Muscle of back (tissue), 13 donors: ENCODE measurements at places on chromosomes 16 and 17. TPM values are rescaled to one million over a fixed set of nuclear protein-coding genes. Genes with fewer than 3 reads are reported as not detected.

DNA sequence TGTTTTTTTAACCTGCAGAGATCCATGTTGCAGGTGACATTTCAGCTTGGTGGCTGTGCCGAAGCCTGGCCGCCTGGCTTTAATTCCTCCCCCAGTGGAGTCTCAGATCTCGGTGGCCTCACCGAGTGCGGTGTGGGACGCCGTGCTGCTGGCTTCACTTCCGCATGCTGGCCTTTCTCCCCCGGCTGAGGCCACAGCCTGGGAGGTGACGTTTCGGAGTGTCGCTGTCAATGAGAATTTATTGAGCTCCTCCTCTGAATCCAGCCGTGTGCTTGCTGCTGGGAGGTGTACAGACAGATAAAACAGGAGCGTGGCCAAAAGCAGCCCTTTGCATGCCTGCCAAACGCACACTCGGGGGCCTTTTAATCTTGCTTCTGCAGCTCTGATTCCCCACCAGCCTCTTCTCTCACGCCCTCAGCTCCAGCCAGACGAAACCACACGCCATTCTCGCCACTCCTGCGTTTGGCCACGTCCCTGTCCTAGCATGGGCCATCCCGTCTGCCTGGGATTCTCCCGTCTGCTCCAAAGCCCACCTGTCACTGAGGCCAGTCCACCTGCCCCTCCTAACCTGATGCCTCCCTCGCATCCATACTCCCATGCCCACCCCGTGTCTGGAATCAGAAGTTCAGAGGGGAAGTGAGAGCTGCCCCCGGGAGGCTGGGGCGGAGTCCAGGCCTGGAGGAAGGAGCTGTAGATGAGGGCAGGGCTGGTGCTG, 3.6 kb downstream of the GSE1 start:
- DNase-seq, result peak; percentile 67

- peak; percentile 92 for DNase-seq
These were observed 49.7 kb downstream of the TUBD1 start for GRCh38 chr17:59842901-59843652.

DNA sequence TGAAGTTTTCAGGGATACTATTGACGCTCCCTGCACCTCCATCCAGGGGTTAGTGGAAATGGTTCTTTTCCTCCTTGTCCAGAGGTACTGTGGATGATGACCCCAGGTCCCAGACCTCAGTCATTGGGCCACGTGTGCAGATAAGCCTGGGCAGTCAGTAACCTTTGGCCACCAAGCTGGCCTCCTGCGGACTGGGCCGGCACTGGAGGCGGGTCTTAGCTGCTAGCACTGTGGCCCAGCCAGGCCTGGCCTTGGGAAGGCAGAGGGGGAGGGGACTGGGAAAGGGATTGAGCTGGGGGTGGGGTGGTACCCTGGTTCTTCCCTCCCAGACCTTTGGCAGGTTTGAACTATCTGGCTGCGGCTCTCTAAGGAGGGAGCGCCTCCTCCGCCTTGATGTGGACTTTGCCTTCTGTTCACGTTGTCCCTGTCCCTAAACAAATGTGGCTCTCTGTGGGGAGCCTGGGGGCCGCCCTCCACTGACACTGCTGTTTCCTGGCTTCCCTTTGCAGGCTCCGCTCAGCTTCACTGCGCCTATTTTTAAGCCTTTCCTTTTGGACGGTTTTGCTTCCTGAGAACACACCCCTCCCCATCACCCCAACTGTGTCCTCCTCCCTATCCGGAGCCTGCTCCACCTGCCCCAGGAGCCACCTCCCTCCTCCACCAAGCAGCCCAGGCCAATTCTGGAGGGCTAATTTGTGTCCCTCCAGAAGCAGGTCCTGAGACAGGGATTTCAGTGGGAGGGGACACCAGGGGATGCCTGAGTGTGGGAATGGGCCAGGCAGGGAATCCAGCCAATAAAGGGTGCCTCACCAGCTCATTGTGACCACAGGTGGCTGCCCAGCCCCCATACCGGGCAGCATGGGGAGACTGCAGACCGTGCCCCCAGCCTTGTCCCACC, 251.9 kb downstream of the SEC14L1 start:
- DNase-seq, result peak; percentile 75

GRCh38 chr16:27351989-27352388, 38.2 kb downstream of the IL4R start:
- no peak for DNase-seq

DNA sequence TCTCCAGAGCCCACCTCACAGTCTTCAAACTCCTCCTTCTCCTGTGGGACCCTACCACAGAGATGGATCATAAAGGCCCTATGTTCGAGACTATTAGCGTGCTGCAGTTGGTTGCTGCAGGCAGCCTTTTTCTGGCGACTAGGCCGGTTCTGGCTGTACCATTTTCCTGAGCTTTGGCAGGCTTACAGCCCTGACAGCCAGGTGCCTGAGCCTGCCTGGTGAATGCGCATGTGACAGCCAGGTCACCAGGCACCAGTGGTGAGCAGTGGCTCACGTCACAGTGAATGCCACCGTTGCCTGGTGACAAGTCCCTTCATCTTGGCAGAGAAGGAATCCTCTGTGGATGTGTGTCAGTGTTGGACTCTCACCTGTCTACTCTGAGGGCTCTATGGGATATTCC, 978.8 kb downstream of the KCNJ18 start:
- no peak for DNase-seq

GRCh38 chr17:4520060-4520893, 21.6 kb downstream of the SPNS2 start:
- no peak for DNase-seq

DNA sequence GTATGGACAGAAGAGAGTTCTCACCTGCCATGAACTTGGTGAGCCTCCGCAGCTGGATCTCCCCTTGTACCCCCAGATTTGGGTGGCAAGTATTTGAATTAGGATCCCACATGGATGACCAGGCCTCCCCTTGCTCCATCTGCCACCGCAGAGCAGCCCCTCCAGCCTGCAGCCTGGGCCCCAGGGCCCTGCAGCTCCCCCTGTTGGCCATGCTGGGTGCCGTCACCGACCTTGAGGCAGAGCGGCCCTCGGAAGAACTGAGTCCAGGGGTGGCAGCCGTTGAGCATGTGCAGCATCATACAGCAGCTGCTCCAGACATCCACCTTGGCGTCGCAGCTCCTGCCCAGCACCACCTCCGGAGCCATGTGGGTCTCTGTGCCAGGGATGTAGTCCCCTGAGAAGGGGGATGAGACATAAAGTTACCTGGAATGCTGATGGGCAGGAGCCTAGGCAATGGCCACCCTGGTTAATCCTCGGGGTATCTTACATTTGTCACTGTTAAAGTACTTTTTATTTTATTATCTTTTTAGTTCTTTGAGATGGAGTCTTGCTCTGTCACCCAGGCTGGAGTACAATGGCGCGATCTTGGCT, 9.0 kb upstream of the SPATA32 start:
- DNase-seq, result no peak

FBXL16 gene
- polyA plus RNA-seq, result 0.38 TPM

KRT40 gene
- polyA plus RNA-seq, result 10.7 TPM

DNA sequence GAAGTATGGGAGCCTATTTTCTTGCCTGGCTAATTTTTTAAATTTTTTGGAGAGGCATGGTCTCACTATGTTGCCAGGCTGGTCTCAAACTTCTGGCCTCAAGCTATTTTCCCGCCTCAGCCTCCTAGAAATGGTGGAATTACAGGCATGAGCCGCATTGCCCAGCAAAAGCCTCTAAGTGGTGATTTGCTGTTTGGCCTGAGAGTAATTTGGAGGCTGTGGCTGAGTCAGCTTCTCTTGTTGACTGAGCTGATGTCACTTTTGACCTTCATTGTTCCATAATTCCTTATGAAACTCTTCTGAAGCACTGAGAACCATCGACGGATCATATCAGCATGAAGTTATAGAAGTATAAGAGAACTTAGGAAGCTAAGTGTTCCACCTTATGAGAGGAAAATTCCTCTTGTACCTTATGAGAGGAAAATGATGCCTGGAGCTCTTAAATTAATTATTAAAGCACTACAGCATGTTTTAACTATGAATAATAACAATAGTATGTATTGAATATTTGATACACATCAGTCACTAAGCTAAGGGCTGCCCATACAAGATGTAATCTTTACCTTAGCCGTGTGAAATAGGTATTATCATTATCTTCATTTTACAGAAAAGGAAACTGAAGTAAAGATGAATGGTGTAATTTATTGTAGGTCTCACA, 220.8 kb upstream of the MON1B start:
- no peak for DNase-seq

DNA sequence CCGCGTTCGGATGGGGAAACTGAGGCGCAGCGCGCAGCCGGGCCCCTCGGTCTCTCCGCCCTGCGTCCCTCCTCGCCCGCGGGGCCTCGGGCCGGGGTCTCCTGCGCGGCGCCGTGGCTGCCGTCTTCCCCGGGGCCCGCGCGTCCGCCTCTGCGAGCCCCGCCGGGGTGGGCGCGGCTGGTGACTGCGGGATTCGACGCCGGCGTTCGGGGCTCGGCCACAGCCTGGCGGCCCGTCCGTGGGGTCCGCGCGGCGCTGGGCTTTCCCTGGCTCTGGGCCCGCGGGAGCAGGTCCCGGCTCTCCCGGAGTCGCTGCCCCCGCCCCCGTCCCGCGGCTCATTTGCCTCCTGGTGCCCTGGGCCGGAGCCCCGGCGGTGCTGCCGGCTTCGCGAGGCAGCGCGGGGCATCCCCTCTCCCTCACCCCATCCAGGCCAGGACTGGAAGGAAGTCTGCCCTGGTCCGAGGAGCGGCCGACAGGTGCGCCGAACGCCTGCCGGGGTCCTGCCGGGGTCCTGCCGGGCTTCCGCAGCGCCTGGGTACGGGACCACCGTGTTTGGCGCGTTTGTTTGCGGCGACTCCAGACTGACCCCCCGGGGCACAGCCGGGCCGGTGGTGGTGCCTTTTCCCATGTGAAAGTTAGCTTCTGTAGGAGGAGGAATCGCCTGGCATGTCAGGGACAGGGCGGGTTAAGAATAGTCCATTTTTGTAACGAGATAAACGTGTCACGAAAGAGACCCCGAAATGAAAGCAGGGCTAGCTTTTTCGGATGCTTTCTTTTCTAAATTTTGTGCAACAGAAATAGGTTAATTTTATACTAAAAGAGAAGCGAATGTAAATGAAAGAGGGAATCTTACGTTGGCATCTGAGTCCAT, 671 bp downstream of the CHMP6 start:
- no peak for DNase-seq

P2RX1 gene
- 2.7 TPM for polyA plus RNA-seq

OR1F1 gene
- not detected for polyA plus RNA-seq

DHRS7C gene
- polyA plus RNA-seq, result 89.3 TPM

GRCh38 chr17:933312-934073, 46.1 kb downstream of the NXN start:
- DNase-seq, result peak; percentile 62

DNA sequence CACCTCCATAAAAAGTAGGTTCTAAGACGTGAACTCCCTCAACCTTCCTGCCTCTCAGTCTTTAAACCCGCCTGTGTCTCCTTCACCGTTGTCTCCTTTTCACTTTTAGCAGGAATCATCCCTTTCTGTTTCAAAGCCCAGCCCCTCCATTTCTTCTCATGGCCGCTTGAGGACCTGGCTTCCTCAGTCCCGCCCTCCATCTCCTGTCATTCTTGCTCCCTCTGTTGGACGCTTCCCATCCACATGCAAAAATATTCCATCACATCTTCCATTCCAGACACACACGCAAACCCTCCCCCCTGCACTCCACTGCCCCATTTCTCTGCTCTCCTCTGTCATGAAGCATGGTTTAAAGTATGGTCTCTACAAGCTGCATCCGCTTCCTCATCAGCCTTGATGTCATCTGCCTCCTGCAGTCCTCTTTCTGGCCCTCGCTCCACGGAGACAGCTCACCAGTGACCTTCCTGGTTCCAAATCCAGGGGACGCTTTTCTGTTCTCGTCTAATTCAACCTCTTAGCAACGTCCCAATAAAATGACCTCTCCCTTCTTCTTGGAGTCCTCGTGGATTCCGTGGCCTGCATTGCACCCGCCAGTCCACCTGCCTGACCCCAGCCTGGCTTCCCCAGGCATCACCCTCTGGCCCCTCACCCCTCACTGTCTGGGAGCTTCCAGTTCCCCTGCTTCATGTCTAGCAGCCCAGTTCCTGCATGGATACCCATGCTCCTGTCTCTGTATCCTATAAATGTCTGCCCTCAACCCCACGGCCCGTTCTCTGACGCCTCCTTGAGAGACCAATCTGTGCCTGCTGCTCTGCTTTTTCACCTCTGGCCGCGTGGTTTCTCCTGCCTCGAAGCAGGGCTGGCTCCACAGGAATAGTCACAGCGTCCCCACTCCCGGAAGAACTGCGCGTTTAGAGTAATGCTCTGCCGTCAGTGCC, 26.2 kb downstream of the ANKRD40 start:
- DNase-seq, result peak; percentile 92

DNA sequence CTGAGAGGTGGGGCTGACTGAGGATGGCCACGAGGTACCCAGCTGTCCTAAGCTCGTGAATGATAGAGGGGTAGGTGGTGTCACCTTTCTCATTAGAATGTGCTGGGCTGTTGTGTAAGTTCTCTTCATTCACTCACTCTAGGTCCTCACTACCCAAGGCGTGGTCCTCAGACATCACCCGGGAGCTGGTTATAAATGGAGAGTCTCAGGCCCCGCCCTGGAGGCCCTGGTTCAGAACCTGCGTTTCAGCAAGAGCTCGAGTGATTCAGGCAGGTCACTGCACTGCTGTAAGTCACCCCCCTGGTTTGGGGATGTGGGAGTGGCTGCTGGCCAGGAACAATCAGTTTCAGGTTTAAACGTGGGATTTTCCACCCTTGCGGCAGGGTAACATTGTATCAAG, 139.8 kb downstream of the FOXL1 start:
- no peak for DNase-seq

DNA sequence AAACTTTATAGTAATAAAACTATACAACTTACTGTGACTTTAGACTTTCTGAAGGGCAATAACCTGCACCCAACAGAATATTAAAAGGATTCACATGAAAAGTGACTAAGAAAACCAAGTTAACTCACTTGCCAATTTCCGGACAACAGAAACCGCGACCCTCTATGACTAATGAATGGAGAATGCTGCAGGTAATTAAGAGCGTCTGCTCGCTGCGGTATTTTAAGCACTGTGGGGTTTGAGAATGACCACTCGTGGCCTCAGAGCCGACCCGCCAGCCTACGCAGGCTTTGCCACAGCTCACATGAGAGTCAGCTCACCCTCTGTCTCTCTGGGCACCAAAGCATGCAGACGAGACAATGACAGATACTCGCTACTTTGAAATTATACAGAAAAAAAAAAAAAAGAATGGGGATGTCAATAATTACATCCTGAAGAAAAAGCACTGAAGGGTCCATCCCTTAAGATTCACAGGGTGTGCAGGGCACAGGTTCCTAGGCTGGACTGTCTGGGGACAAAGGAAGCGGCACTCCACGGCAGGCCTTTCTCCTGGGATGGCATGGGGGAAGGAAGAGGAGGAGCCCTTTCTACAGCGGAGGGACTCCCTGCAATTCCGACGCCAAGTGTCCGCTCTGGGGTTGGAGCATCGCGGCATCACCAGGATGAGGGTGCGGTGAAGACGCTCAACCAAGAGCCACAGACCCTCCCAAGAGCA, 35.0 kb downstream of the ZCCHC14 start:
- DNase-seq, result no peak

KRTAP9-8 gene
- polyA plus RNA-seq, result not detected

DNA sequence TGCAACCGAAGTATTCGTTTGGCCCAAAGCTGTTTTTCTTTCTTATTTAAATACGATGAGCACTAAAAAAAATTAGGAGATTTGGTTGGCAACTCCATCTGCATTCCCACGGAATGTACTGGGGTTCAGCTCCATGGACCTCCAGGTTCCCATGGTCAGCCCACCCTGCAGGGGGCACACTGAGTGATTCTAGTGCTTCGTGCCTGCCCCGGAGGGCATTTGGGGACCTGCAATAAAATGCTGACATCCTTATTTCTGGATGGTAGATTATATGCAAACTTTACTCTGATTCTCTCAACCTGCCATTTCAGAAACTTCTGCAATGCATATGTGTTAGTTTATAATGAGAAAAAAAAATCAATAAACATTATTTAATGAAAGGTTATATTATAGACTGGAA, 339.4 kb downstream of the XYLT1 start:
- DNase-seq, result no peak
